Hematopoietic multipotent progenitor cell treated with erythropoietin and hydrocortisone succinate and interleukin-3 and kit ligand, for 4 days (in vitro differentiated cells): ENCODE measurements at places on chromosomes 12 and 14.

GRCh38 chr14:104245075-104245474 lies 106.7 kb downstream of the KIF26A start:
- no peak for DNase-seq

- peak; percentile 84 for DNase-seq
Observed at GRCh38 chr12:121196902-121197301, 13.0 kb upstream of the P2RX4 start.

DNA sequence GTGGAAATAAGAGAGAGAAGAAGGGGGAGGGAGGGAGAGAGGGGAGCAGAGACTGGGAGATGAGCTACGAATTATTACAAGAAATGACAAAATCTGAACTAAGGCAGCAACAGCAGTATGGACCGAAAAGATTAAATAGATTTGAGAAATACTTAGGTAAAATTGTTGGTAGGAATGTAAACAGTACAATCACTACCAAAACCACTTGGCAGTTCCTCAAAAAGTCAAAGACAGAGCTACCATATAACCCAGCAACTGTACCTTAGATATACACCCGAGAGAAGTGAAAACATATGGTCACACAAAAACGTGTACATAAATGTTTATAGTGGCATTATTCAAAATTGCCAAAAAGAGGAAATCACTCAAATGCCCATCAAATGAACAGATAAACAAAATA lies 14.1 kb downstream of the KRAS start:
- no peak for DNase-seq

DNA sequence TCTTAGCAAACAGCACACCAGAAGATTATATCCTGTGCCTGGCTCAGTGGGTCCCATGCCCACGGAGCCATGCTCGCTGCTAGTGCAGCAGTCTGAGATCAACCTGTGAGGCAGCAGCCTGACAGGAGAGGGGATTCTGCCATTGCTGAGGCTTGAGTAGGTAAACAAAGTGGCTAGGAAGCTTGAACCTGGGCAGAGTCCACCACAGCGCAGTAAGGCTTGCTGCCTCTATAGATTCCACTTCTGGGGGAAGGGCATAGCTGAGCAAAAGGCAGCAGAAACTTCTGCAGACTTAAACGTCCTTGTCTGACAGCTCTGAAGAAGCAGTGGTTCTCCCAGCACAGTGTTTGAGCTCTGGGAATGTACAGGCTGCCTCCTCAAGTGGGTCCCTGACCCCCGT lies 210.3 kb downstream of the RMST start:
- DNase-seq: no peak

DNA sequence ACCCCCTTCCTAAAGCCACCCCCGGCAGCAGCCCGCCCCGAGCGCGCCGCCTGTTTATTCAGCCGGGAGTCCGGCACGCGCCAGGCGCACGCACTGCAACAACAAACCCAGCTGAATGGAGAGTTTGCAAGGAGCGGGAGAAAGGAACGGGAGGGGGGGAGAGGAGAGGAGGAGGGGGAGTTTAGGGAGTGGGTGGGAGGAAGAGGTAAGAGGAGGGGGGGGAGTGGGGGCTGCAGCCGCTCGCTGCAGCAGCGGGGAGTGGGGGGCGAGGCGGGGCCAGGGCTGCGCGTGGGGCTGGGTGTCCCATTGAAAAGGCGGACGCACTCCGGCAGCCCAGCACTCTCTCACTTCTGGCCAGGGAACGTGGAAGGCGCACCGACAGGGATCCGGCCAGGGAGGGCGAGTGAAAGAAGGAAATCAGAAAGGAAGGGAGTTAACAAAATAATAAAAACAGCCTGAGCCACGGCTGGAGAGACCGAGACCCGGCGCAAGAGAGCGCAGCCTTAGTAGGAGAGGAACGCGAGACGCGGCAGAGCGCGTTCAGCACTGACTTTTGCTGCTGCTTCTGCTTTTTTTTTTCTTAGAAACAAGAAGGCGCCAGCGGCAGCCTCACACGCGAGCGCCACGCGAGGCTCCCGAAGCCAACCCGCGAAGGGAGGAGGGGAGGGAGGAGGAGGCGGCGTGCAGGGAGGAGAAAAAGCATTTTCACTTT lies at the start of gene ASCL1:
Gene ASCL1, plus strand, starts transcription at position 336 of the 712 bp plus-strand sequence. CDS start 571 bp downstream, outside the sequence.
- peak; percentile 60 for DNase-seq

GRCh38 chr12:94074216-94074979 lies 74.0 kb upstream of the PLXNC1 start:
- no peak for DNase-seq

- DNase-seq: no peak
Observed at GRCh38 chr14:24179961-24180796, 8.3 kb downstream of the REC8 start.

DNA sequence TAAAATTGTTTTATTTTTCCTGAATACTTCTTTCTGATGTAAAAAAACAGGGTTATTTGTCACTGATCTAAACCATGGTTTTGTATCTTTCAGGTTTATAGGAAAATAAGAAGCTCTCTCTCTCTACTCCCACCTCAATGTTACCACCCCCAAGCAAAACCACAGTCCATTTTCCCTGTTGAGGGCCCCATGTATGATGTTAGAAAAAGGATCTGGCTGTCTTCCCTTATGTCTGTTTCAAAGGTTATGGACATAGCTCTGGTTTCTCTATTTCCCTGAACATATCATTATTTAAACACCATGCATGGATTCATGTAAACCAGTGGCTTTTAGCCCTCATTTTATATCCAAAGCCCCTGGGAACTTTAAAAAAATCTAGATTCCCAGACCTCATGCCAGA lies 649.0 kb upstream of the TBX3 start:
- no peak for DNase-seq

GRCh38 chr12:7646178-7646475 lies 19.6 kb downstream of the APOBEC1 start:
- DNase-seq: no peak

GRCh38 chr14:89750908-89751392 lies 203.6 kb downstream of the EFCAB11 start:
- no peak for DNase-seq

- DNase-seq: no peak
Observed at GRCh38 chr12:72406111-72406510, 133.9 kb downstream of the TRHDE start.

- DNase-seq: no peak
Observed at GRCh38 chr14:71692496-71692895, 239.7 kb upstream of the RGS6 start.

DNA sequence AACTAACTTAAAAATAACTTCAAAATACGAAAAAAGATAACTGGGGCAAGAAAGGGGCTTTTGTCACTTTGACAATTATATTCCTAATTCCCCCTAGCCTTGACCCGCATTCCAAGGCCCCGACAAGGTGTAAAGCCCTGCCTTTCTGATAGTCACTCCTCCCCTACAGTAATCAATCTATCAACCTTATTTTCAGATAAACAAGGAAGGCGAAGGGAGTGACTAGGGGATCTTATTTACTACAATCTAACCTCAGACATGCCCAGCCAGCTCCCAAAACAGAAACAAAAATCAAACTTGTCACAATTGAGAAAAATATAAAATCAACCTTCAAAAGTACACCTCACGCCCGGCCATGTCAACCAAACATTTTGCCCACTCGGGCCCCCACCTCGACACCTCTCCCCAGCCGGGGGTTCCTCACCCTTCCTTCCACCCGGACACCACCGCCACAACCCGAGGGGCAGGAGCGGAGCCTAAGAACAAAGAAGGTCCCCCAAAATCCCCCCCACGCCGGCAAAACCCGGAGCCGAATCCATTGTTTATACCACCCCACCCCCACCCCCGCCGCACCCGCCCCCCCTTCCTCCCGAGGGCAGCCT lies 562 bp downstream of the ZFYVE1 start:
- DNase-seq: no peak

- no peak for DNase-seq
Observed at GRCh38 chr12:103308396-103308795, 187.4 kb downstream of the C12orf42 start.

DNA sequence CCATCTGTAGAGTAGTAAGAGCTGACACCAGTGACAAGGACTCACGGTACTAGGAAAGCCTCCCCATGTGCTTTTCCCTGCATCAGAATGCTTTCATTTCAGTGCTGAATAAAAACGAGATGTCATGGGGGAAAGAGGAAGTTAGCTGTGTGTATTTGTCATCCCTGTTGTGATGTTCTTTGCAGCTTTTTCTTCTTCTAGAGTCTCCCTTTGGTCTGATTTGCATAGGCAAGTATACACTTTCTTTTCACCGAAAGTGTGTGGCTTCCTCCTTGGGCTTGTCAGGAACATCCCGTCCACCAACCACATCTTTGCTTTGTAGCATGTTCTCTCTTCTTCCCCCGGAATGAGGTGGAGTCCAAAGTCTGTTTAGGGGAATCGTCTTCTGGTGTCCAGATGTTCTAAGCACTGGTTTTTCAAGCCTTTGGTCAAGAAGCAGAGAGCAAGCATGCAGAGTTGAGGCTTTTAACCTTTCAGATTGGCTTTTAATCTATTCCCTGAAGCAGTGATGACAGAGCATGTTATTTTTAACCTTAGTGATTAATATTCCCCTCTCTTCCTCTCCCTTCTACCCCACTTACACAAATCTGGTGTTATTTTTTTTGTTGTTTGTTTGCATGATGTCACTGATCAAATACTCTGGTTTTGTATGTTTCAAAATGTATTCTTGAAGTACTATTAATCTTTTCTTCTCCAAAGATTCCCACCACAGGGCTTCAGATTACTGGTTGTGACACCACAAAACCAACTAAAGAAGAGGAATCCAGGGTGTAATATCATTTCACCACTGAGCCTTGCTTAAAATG lies 163.4 kb downstream of the SAMD4A start:
- peak; percentile 74 for DNase-seq

GRCh38 chr14:50831726-50832168 lies 785 bp upstream of the NIN start:
- no peak for DNase-seq

- no peak for DNase-seq
Observed at GRCh38 chr12:96456265-96456974, 33.0 kb upstream of the CFAP54 start.

GRCh38 chr14:87628129-87628528 lies 364.9 kb downstream of the GALC start:
- peak; percentile 5 for DNase-seq

DNA sequence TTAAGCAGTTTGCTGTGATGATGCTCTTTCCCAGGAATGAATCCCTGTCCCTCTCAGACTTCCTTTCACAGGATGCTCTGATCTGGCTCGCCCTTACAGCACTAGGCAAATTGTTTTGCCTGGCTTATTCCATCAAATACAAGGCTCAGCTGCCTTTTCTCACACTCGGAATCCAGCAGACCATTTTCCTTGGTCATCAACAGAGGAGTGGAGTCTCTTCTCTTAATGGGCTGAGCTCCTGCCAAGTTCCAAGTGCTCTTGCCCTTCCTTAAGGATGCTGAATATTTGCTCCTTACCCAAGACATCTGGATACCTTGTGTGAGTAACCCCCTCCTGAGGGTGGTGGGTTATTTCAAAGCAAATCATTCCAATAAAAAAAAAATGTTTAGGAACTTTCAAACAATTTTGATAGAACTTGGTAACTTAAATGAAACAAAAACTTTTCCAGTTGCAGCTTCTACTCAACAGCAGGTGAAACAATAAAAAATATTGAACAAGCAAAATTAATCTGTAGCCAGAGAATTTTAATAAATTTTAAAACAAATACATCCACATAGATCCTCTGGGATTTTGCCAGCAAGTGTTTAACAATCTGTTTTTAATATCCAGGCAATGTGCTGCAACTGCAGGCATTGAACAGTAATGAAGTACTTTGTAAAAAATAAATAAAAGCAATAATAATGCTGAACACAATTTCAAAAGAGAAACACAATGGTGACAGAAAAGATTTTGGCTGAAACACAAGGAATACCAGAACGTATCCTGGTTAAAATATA lies 264.0 kb upstream of the FAR2 start:
- no peak for DNase-seq

GRCh38 chr12:106205208-106206069 lies 42.4 kb downstream of the CKAP4 start:
- DNase-seq: no peak

DNA sequence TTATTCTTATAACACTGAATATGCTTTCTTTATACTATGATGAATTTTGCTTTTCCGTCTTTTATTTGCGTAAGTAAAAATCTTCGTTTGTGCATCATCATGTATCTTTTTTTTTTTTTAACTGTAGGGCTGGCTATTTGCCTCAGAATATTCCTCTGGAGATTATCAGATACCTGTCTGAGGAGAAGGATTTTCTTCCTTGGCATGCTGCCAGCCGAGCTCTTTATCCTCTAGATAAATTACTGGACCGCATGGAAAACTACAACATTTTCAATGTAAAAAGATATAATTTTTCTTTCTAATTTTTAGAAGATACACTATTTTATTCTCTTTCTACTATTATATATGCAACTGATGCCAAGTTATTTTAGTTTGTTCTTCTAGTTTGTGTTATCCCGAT lies 346.6 kb downstream of the TRHDE start:
- no peak for DNase-seq

GRCh38 chr12:32702946-32703345 lies 23.8 kb downstream of the DNM1L start:
- peak; percentile 38 for DNase-seq

- DNase-seq: no peak
Observed at GRCh38 chr12:13573698-13574321, 377.3 kb downstream of the EMP1 start.

GRCh38 chr14:68757618-68758081 lies 35.2 kb downstream of the ZFP36L1 start:
- peak; percentile 89 for DNase-seq

GRCh38 chr14:63046339-63047268 lies 1.3 kb upstream of the KCNH5 start:
- no peak for DNase-seq
